ENCODE measurements at places on chromosomes 4 and X. TPM values are rescaled to one million over a fixed set of nuclear protein-coding genes. Genes with fewer than 3 reads are reported as not detected.

- DNase-seq, result peak; percentile 49
Observed at GRCh38 chr4:16278178-16278577, 51.9 kb upstream of the TAPT1 start.

DNA sequence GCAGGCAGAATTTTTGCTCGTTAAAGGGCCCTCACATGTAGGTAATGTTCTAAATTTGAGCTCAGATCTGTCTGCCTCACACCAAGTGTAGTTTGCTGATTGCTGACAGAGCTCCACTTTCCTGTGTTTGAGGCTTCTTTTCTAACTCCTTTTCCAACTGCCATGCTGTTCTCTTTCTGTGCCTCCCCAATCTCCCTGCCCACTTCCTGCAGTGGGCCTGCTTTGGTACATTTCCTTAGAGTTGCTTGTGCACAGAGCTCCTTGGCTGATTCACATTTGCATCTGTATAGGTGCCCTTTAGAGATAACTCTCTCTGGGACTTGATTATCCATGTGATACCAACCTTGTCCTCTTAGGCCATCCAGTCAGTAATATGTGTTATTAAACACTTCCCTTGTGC, 4.5 kb downstream of the MED28 start:
- no peak for DNase-seq

Gene CDKL2
- 1.8 TPM for total RNA-seq

- no peak for DNase-seq
Observed at GRCh38 chr4:82276332-82276640, 97.5 kb downstream of the HNRNPD start.

DNA sequence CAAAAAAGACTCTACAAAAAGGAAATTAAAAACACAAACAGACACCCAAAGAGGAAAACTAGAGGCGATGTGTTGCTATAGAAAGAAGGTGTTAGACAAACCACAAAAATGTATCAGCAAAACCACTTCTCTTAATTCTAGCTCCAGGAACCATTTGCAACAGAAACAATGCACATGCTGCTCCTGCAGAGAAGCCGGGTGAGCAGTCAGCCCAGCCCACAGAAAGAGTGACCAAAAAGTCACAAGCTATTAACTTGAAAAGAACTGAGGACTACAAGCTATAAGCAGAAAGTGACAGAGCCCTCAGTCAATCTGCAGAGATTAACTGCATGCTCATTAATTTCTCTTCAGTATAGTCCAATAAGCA, 96.2 kb upstream of the KLHL13 start:
- DNase-seq, result no peak

Gene GLRA3
- total RNA-seq, result not detected

All from GM23338 (cell line).